Glutamatergic neuron (in vitro differentiated cells): ENCODE measurements at places on chromosomes 1 and 21.

GRCh38 chr1:51070640-51071039 lies 31.4 kb upstream of the C1orf185 start:
- no peak for DNase-seq

DNA sequence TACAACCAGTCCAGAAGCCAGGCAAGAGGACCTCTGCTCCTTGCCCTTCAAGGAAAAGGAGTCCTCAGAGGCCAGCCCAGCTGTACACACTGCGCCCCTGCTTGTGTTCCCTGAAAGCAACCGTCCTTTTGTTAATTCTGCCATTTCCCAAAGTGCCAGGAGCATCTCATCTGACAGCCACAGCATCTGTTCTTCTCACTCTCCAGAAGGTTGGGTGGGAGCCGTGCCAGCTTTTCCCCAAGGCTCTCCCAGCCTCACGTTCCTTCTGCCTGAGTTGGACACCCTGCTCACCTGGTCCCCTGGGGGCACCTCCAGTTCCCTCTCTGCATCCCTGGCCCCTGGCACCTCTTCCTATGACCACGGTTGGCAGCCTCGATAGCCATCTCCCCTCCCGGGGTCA lies 10.5 kb upstream of the CNTN2 start:
- DNase-seq, result no peak

- DNase-seq, result no peak
Measured at GRCh38 chr21:35257413-35257812, 208.3 kb upstream of the RUNX1 start.

GRCh38 chr1:228803421-228803820 lies 68.1 kb downstream of the RHOU start:
- DNase-seq, result no peak

- DNase-seq, result no peak
Measured at GRCh38 chr21:41833497-41834115, 45.5 kb downstream of the PRDM15 start.

DNA sequence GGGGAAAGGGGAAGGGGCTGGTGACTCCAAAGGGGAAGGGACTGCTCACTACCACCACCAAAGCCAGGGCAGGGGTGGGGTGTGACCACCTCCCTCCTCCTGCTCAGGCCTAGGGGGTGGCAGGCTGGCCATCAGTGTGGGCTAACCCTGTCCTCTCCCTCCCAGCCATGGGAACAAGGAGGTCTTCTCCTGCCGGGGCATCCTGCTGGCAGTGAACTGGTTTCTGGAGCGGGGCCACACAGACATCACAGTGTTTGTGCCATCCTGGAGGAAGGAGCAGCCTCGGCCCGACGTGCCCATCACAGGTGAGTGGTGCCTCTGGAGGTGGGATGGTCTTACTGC lies 5.7 kb downstream of the ZC3H12A start:
- DNase-seq, result no peak

DNA sequence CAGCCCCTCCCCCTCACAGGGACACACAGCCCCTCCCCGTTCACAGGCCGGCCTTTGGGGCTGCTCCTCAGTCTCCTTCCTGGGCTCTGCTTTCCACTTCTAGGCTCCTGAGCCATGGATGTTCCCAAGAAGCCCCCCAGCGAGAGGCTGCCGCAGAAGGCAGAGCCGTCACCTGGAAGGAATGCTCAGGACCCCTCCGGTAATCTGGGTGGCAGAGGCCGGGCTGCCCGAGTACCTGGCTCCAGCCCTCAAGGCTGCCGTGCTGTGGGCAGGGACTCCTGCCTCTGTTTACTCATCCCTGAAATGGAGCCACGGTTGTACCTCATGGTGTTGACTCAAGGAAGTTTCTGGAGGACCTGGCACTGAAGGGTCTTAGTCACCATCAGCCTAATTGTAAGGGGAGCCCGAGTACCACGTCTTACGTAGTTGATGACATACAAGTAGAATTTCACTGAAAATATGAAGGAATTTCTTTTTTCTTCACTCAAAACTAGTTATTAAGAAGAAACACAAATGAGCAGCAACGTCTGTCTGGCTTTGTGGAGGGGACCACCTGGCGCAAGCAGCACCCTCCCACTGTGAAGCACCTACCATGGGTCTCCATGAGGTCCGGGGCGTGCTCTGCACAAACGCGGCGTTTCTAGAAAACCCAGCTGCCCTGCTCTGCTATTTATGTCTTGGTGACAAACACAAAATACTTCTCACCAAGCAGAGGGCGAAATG lies 33.7 kb downstream of the PRDM15 start:
- DNase-seq, result no peak

GRCh38 chr1:216632980-216633379 lies 90.2 kb downstream of the ESRRG start:
- no peak for DNase-seq

DNA sequence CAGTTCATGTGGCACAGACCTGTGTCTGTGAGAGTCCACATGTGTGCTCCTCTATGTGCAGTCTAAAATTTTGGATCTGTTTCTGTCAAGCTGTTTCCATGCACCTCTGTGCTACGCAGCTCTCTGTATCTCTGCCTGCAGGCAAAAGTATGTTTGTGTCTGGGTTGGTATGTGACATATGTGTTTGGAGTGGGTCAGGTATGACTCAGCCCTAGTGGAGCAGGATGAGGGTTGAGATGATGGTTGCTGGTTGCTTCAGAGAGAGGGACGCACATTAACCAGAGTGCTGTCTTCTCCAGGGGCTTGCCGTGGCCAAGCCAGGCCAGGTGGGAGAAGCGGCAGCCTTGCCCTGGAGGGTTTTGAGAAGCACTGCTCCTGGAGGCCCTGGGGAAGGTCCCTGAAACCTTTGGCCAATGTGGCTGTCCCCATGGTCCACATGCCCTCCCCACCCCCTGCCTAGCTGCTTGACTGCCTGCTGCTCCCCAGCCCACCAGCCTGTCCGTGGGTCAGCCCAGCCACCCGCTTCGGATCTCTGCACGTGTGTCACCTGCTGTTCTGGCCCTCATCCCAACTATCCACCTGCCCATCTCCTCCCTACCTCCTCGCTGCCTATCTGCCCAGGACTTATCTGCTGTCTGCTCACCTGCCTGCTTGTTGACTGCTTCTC lies 4.1 kb upstream of the EVA1B start:
- DNase-seq, result no peak

DNA sequence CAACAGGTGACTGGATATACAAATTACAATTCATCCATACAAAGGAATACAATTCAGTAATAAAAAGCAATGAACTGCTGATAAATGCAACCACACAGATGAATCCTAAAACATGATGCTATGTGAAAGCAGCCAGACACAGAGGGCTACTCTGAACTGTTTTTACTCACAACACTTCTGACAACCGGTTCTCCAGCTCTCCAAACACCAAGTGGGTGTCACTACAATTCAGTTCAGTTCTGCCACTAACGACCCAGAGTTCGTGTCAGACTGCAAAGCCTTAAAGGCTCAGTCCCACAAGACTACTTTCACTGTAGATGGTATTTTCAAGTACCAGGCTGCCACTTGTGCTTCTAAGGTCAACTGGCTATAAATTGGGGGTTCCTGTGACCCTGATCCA lies 119.4 kb downstream of the SLC16A1 start:
- no peak for DNase-seq

DNA sequence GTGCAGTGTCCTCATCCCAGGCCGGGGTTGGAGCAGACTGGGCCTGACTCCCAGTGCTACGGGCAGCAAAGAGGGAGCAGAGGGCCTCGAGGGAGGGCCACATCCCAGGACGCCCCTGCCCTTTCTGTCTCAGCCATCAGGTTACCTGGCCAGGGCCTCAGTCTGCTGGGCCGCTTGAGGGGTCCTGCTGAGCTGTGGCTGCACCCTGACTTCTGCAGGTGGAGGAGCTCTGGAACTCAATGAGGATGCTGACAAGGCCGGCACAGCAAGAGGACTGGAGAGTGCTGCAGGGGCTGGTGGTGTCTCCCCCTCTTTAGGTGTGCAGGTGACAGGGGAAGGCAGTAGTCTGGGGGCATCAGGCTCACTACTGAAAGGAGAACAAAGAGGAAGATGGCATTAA lies 3.3 kb downstream of the ZNF692 start:
- DNase-seq, result no peak

GRCh38 chr1:226126824-226127569 lies 59.5 kb downstream of the ACBD3 start:
- no peak for DNase-seq

GRCh38 chr1:160483505-160484185 lies 39.4 kb downstream of the SLAMF6 start:
- DNase-seq, result no peak
